ENCODE measurements at places on chromosomes 7 and 10.
A peak's percentile ranks its signal among the peaks of the same experiment; 100 is the strongest.

DNA sequence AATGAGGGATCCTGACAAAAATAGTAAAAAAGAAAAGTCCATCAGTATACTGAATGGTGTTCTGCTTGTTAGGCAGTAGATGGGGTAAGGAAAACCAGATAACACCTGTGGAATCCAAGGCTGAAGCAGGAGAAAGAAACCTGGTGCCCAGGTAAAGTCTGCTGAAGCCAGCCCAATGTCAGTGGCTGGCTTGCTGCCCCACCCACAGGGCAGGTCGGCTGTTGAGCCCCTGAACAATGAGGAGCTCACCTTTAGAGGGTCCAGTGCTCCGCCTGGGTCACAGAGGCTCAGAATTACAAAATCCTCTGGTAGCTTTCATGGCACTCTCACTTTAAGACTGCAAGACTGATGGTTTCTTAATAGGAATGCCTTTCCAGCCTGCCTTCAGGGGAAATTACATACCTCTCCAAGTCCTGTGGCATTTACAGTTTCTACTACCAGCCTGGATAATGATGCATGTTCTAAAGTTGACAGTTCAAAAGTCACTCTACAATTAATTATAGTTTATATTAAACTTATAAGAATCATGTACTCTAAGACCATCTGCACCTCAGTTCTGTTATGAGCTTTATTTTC is 23.8 kb downstream of the DHX32 start:
- DNase-seq = no peak

- no peak for DNase-seq
These were observed 16.4 kb upstream of the PARP12 start for GRCh38 chr7:140079121-140079536.

GRCh38 chr10:15137636-15138035 is 30.9 kb downstream of the NMT2 start:
- DNase-seq = peak; percentile 7

DNA sequence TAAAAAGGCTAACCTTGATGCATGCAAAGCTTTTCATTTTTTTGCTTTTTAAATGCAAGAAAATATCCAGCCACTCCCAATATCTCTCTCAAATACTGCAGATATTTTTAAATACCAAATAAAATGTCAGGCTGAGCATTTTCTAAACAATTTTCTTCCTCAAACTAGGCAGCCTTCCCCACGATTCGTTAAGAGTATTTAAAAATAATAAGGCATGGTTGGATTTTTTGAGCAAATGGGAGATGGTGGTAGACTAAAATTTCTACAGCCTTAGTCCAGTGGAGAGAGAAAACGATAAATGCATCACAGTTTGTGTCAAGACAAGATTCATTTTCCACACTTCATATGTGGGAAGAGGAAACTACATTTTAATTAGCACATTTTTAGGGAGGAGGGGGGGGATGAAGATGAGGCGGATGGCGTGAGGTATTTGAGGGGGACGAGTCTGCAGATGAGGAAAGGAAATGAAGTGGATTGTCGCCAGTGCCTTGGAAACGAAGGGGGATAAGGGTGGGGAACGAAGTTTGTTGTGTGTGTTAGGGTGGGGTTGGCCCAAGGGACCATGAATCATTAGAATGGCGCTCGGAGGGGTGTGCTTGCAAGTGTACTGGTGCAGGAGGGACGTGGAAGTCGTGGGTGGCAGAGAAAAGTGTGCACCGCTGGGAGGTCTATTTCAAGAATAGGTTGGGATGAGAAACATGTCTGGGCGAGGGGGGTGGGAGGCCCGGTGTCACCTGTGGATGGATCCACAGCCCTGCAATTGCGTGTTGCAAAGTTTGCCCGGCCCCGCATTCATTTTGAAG is 1.2 kb upstream of the ADD3 start:
- DNase-seq = no peak

- DNase-seq = no peak
These were observed 705.5 kb downstream of the POM121L12 start for GRCh38 chr7:53740971-53741370.

- peak; percentile 48 for DNase-seq
These were observed 85.8 kb downstream of the CALD1 start for GRCh38 chr7:134865001-134865845.

DNA sequence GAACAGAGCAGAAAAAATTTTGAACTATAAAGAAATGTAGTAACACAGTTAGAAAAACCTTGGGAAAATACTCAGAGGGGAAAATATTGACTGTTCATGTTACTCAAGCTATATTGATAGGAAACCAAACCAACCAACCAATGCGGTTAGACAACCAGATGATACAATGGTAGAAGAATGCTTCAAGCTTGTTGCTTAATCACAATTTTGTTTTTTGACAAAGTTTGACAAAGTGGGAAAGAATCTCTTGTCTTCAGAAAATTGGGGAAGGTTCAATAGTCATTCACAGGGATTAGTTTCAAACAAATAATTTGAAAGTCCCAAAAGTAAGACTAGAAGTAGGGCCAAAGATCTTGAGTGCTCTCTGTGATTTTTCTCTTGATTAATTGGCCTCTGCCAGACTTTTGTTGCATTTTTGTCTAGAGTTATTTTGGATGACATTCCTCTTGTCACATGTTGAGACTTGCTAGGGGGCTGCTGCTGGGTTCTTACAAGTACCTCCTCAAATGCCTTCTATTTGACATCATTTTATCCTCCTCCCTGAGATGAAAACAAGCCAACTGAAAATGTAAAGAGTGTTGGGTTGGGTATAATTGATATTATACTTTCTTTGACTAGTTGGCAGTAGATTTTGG is 233.1 kb upstream of the PHYHIPL start:
- no peak for DNase-seq

DNA sequence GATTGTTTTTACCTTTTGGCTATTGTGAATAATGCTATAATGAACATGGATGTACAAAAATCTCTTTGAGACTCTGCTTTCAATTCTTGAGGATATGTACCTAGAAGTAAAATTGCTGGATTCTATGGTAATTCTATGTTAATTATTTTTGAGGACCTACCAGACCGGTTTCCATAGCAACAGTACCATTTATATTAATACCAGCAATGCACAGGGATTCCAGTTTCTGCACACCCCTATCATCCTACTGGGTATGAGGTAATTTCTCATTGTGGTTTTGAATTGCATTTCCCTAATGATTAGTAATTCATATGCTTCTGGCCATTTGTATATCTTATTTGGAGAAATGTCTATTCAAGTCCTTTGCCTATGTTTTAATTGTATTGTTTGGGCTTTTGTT is 9.9 kb upstream of the PPP1R9A start:
- no peak for DNase-seq

DNA sequence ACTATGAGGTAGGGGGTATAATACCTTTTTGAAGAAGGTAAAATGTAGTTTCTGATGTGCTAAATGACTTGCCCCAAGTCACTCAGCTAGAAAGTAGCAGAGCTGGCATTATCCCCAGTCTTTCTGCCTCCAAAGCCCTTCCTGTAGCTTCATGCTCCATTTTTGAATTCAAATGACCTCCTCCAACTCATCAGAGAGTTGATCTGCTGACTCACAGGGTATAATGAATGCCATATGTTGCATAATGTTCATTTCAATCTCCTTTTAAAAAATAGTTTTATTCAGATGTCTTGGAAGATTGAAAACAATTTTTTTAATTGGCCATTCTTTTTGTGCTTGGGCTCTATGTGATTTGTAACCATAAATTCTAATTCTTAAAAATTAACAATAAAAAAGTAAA is 272.8 kb upstream of the IMMP2L start:
- no peak for DNase-seq

GRCh38 chr7:15457990-15458955 is 103.5 kb downstream of the AGMO start:
- DNase-seq = no peak

DNA sequence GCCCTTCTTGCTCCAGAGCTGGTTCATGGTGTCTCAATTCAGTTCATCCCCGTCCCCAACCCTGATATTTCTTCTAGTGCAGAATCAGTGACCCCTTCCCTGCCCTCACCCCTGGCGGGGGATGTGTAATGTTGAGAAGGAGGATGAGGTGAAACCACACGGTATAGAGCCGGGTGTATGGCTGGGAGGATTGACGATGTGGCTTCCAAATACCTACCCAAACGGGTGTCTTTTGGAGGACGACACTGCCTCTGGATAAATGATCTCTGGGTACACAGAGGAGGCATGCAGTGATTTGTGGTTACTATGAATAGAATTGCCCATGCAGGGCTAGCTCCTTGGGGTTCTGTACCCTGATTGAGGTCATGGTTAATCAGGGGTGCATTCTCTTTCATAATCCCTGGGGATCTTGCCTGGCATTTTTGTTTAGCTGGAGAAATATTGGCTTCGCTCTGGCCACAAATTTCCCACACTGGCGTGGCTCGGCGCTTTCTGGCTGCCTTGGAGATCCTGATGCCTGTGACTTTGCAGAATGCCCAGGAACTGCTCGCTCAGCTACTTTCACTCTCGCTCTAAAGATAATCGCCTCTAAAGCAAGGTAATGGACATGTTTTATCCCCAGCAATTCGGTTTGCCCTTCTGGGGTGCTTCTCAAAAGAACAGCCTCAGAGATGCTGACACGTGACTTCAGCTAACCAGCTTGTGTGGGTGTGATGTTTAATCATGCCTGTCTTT is 89.2 kb downstream of the RBM20 start:
- no peak for DNase-seq

DNA sequence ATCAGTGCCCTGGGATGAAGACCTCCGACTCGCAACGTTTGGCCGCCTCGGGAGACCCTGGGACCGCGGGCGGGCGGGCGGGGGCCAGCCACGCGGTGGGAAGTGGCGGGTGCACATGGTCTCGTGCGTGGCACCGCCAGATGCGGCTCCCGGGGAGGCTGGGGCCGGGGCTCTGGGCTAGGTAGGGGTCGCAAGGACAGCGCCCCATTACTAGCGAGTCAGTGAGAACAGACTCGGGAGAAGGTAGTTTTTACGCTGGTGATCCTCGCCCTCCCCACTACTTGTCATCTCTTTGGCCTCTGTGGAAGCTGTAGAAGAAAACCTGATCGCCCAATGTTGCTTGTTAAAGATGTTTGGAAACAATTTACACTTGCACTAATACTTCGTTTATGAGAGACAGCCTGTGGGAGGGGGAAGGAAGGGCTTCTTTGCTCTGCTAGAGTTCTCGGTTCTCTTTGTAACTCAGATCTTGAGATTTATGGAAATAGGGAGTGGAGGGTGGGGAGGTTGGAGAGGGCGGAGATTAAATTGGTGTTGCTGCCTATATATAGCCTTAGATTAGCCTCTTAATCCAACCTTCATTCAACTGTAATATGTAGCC is 591 bp downstream of the BZW2 start:
- peak; percentile 26 for DNase-seq

DNA sequence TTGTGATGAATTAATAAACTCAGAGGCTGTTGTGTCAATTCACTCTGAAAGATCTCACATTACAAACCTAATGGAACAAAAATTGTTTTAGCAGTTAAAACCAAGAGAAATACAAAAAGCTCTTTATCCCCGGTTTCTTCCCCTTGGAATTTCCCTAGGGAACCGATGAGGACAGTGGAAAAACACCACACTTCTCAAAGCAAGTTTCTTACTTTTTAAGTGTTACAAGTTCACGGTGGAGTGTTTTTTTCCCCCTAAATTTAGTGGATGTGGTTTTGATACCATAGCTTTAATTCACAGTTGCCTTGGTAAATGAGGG is 10.3 kb downstream of the BAMBI start:
- DNase-seq = no peak

DNA sequence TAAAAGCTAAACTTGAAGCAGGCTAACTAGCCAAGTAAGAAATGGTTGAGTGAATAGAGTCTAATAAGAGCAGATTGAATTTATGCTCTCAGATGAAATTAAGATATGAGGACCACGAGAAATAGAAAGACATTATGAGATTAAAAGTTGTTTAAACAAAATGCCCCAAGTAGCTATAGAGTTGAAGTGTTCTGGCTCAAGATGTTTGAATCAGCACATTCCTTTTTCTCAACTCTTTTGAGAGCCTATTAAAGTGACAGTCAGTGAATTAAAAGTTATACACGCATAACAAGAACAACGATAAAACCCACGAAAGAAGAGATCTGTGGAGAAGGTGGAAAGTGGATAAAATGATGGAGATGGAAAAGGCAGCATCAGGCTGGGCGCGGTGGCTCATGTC is 322.2 kb upstream of the ANKRD30A start:
- DNase-seq = no peak

- no peak for DNase-seq
These were observed 53.7 kb downstream of the SLC39A12 start for GRCh38 chr10:18005445-18005780.

DNA sequence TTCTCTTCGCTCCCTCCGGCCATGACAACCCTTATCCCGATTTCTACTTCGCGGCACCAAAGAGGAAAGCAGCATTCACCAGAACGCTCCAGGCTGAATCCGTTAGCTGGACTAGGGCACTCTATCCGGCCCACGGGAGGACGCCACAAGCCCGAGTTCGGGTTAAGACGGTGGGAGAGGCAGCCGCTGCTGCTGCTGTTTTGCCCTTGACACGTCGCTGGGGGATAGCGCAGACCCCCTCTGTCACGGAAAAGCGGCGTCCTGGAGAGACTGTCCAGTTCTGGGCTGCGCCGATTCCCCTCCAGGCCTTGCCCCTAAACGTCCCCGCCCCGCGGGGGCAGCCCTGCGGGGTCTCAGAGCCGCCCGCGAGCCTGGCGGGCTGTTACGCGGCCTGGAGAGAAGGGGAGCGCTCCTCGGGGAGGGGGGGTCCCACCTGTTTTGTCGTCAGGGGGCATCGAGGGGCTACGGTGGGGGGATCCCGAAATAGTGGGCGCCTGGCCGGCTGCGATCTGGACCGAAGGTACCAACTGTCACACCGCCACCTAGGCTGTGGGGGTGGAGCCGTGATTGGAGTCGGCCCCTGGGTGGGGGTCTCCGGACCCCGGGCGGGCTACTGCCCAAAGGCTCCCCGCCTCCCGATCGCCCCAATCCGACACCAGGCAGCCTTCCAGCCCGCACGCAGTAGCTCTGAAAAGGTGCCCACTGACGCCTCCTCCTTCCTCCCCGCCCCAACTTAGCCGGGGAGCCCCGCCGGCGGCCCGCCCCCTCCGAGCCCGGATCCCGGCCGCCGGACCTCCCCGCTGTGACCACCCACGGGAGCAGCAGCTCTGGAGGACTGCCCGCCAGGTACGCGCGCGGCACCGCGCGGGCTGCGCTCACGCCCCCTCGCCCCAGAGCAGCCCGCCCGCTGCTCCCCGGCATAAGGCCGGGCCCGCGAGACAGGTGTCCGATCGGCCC is 772 bp downstream of the SGMS1 start:
- DNase-seq = peak; percentile 46

DNA sequence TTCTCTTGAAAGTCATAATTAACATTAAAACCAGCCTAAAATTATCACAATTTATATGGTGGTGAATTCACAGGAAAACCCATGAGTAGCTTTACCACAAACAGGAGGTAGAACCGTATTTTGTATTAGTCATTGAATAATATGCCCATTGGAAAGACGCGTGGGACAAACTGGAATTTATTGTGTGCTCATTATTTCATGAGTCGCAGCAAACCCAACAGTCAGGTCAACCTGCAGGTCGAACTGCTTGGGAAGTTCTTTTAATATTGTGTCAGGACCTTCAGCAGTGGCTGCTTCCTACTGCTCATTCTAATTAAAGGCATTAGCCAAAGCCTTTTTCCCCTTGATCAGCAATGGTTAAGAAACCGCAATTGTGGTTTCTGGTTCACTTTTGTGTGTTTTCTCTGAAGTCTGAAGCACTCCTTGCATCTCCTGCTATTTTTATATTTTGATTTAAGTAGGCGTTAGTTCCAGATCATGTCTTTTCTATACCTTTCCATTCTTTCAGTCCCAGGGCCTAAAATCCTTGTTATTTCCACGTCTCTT is 100.1 kb downstream of the RAB11FIP2 start:
- DNase-seq = no peak

- DNase-seq = no peak
These were observed 1091.4 kb downstream of the CNTNAP2 start for GRCh38 chr7:147207988-147208387.

- DNase-seq = no peak
These were observed 1.8 kb downstream of the PPP1R35 start for GRCh38 chr7:100434297-100435144.
